ENCODE measurements at places on chromosomes 11 and 22.
A peak's percentile ranks its signal among the peaks of the same experiment; 100 is the strongest.

DNA sequence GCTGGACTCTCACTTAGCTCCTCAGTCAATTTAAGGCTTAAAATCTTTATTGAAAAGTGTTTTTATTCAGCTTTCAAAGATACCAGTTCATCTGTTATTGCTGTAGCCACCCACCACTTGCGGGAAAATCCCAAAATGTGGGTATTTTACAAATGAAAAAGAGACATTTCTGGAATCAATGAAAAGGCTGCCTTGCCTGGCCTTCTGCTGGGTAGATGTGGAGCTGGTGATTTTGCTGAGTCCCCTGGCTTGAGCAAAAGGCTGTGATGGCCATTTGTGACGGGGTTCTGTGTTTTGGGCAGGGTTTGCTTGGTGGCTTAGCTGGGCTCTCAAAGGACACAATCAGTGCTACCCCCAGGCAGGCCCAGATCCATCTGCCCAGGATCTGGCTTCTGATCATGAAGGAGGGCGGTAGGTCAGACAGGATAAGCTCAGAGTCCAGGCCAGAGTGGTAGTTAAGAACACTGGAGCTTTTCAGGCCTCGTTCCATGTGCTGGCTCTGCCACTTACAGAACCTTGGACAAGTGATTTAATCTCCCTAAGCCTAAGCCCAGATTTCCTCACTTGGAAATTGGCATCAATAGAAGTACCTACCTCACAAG is 36.1 kb downstream of the UBASH3B start:
- no peak for DNase-seq

DNA sequence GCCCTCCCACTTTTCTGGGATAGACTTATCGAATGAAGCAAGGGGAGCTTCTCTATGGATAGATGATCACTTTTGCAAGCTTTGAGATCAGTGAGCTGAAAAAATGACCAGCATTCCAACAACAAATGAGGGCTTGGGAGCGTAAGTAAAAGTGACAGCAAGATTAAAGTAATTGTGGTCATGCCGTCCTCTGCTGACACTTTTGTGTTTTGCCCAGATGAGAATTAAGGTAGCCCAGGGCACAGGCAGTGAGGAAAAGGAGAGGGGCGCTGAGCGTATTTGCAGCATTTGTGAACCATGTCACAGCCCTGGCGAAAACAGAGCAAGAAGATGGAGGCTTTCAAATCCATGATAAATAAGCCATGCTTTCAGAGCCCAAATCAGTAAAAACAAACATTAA is 24.6 kb upstream of the TMA7B start:
- no peak for DNase-seq

DNA sequence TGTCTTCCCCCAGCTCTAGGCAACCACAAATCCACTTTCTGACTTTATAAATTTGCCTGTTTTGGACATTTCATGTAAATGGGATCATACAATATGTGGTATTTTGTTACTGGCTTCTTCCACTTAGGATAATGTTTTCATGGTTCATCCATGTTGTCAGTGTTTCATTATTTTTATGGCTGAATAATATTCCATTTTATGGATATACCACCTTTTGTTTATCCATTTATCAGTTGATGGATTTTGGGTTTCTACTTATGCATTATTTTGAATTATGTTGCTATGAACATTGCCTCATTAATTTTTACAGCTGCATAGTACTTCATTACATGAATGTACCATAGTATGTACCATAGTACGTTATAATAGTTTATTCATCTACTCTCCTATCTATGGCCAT is 5.1 kb downstream of the CABIN1 start:
- DNase-seq = no peak

DNA sequence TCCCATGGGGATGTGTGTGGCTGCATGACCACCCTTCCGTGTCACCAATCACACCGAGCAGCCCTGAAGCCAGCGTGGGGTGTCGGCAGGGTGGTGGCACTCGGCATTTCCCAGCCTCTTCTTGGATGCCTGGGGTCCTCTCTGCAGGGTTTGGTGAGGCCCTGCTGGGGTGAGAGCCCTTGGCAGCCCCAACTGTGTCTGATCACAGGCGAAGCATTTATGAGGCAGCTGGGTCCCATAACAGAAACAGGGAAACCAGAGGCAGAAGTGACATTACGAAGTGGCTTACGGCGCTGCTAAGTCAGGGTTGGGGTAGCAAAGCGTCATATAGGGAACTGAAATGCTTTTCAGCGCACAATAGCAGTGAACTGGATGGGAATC is 92.3 kb upstream of the SEPTIN5 start:
- no peak for DNase-seq

GRCh38 chr11:72735495-72736027 is 16.6 kb downstream of the ARAP1 start:
- peak; percentile 61 for DNase-seq

- DNase-seq = peak; percentile 96
Measured at GRCh38 chr11:96389720-96390487, at the start of the genes CCDC82 and JRKL. CCDC82 (minus strand) TSS chr11:96389912; CDS start chr11:96384747, 5,165 bp downstream. JRKL (plus strand) TSS chr11:96390013; CDS start chr11:96390650, 637 bp downstream.

GRCh38 chr11:1152316-1153104 is 5.2 kb upstream of the MUC5AC start:
- DNase-seq = no peak

DNA sequence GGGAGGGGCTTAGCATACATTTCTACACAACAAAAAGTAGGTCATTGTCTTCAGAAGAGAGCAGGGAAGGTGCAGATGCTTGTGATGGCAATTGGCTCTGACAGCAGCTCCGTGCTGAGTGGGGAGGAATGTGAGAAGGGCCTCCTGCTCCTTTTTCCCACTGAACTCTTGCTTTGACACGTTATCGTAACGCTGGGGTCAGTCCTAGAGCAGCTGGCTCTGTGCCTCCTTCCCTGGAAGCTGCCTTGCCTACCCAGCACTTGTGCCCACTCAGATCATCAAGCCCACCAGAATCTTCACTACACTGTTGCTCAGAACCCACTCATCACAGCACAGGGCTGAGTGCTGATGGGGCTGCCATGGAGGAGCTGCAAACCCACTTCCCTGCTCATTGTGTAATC is 14.9 kb upstream of the NAV2 start:
- DNase-seq = no peak

GRCh38 chr11:7480113-7480512 is 5.2 kb upstream of the OLFML1 start:
- DNase-seq = peak; percentile 28

- no peak for DNase-seq
Measured at GRCh38 chr11:15580056-15580774, 465.5 kb downstream of the INSC start.

- DNase-seq = no peak
Measured at GRCh38 chr11:64453466-64453865, 94.5 kb downstream of the RPS6KA4 start.

GRCh38 chr22:43446916-43447315 is 35.1 kb downstream of the MPPED1 start:
- no peak for DNase-seq

DNA sequence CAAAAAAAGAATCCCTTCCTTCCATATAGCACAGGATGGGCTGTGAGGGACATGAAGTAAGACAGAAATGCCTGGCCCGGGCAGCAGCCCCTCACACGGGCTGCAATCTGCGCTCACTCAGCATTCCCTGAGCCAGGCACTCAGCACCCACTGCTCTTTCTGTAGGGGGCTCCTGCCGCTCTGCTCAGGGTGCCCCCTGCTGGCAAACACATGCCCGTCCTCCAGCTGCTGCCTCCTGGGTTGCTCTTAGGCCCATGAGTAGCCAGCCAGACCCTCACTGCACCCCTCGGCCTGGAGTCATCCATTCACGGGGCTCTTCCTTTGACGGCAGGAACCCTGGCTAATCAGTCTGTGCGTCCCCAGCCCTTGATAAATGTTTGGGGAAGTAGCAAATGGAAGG is 6.9 kb downstream of the MCAT start:
- peak; percentile 17 for DNase-seq

- DNase-seq = no peak
Measured at GRCh38 chr11:22680628-22681027, 14.2 kb downstream of the GAS2 start.

DNA sequence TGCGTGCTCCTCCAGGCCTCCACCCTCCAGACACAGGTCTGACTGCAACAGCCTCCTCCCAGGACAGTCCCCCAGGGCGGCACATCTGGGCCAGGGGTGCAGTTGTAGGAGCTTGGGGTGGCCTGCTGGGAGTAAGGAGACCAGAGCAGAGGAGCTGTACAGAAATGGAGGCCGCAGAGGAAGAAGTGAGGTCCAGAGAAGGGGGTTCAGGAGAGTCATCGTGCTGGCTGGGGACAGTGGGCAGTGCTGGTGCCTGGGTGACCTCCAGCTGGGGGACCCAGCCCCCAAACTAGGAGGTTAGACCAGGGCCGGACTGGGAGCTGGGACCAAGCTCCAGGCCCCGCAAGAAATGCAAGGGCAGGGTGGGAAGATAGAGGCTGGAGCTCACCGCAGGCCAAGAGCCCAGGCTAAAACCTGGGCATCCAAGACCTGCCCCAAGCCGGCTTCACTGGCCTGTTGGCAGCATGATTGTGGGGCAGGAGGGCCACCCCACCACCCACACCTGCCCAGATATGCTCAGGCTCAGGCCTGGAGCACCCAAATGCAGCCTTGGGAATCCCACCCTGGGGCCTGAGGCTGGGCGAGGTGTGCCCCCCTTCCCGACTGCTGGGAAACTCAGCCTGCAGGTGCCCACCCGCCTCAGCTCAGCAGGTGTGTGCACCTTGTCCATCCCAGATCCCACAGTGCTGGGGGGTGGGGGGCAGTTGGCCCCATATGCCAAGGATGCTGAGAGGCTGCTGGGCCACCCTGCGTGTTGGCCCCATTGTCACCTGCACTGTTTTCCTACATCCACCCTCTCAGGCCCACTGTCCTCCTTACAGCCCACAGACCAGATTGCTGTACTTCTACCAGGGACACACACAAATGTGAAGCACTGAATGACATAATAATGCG is 96.9 kb downstream of the MORC2 start:
- DNase-seq = no peak
